ENCODE measurements at places on chromosomes 1 and 21. TPM values are rescaled to one million over a fixed set of nuclear protein-coding genes. Genes with fewer than 3 reads are reported as not detected.

DNA sequence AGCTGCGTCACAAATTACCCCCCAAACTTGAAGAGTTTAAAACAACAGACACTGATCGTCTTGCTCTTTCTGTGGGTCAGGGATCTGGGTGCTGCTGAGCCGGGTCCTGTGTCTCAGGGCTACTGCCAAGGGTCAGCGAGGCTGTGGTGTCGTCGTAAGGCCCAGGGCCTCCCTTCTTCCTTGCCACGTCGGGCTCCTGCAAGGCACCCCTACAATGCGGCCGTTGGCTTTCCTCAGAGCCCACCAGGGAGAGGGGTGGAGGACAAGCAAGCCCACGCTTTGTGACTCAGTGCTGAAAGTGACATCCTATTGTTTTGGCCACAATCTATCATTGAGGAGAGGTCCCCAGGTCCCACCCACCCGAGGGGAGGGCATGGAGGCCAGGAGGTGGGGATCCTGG, 7.7 kb upstream of the FBLIM1 start:
- no peaks in the 10 kb centered on the region for H3K36me3 ChIP-seq
- no peak overlapping the region for H3K4me3 ChIP-seq
- no peaks in the 10 kb centered on the region for H3K27me3 ChIP-seq
- H3K4me1 ChIP-seq, result peaks cover 16% of the 10 kb centered on the region
- DNase-seq, result no peak
- H3K27ac ChIP-seq, result no peak overlapping the region

DNA sequence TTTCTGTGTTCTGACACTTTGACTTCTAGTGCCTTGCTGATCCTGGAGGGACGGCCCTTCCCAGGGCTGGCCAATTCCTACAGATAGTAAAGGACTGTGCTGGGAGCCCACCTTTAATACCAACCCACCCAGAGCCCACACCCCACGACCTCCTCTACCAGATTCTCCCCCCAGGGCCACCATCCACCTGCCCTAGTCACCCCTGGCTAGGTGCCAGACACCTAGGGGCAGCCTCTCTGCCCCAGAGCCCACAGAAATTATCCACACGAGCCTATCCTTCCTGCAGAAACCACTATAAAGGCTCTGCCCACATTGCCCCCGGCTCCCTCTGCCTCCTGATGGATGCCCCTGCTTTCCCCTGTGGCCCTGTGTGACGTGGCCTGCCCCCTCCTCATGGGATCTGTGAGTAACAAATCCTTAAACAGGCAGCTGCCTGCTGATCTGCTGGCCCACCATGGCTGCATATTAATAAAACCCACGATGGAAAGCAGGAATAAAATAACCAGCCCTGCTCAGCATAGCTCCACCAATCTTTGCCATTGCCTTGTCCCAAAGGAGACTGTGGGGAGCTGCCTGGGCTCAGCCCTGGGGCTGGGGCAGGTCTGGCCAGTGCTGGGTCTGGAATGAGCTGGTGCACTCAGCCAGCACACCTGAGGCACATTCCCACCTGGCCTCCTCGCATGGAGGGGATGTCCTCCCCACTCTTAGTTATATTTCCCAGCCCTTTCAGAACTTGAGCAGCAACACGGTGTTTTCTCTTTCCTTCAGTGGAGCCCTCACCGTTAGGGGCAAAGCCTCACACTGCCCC, 488.5 kb downstream of the NPHP4 start:
- no peaks in the 10 kb centered on the region for H3K4me1 ChIP-seq
- DNase-seq, result peak; percentile 43
- H3K27me3 ChIP-seq, result peaks cover 22% of the 10 kb centered on the region
- H3K27ac ChIP-seq, result no peak overlapping the region

DNA sequence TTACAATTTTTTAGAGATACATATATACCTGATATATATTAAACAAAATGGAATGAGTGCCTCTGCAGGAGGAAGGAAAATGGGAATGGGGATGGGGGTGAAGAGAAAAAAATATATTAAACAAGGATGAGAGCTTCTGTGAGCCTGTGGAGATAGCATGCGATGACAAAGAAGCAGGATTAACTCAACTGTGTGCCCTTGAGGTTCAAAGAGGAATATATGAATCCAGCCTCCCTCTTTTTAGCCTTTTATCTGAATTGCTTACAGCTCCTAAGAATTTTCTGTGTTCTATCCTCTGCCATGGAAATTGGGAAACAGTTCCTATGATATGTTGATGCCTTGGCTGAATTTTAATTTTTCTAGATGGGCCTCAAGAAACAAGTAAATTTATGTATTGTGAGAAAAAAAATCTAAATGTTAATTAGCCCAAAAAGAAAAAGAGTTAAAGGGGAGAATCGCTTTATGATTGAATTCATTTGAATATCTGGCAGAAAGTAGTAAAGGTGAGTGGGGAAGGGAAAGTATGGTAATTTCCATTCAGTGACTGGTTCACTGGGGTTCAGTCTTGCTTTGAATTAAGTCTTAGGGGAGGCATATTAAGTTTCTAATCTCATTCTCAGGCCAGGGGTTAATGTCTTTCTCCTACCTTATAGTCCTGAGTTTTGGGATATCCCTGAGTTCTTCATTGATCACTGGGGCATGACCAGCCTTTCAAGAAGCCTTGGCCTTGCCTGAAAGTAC, 106.3 kb upstream of the HMCN1 start:
- no peak overlapping the region for H3K27ac ChIP-seq
- no peaks in the 10 kb centered on the region for H3K4me1 ChIP-seq
- no peaks in the 10 kb centered on the region for H3K27me3 ChIP-seq
- H3K4me3 ChIP-seq, result no peak overlapping the region

DNA sequence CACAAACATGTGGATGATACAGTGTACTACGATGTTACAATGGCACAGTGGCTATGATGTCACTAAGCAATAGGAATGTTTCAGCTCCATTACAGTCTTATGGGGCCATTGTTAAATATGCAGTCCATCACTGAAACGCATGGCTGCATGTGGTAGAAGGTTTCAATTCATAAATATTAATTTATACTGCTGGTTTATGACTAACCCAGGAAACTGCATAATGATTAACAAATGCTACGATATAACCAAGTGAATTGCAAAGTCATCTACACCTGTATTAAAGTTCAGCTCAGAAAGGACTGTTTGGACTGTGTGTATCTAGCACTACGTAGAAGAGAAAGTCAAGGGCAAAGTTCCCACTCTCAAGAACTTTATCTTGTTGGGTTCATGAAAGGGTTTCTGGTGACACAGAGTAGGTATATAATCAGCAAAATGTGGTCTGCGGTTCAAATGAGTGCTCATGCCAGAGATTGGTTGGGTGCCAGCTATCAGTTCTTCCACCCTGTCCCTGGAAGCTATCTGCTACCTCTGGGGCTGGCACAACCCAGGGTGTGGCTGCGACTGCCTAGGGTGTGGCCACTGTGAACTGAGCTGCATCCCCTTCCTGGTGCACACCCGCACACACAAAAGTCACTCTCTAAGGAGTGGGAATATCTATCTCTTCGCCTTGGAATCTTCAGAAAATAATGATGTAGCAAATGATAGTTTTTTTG, 14.8 kb downstream of the MGST3 start:
- no peak for DNase-seq
- H3K4me3 ChIP-seq, result no peak overlapping the region
- no peaks in the 10 kb centered on the region for H3K27me3 ChIP-seq
- H3K27ac ChIP-seq, result no peak overlapping the region
- H3K36me3 ChIP-seq, result peaks cover 14% of the 10 kb centered on the region

DNA sequence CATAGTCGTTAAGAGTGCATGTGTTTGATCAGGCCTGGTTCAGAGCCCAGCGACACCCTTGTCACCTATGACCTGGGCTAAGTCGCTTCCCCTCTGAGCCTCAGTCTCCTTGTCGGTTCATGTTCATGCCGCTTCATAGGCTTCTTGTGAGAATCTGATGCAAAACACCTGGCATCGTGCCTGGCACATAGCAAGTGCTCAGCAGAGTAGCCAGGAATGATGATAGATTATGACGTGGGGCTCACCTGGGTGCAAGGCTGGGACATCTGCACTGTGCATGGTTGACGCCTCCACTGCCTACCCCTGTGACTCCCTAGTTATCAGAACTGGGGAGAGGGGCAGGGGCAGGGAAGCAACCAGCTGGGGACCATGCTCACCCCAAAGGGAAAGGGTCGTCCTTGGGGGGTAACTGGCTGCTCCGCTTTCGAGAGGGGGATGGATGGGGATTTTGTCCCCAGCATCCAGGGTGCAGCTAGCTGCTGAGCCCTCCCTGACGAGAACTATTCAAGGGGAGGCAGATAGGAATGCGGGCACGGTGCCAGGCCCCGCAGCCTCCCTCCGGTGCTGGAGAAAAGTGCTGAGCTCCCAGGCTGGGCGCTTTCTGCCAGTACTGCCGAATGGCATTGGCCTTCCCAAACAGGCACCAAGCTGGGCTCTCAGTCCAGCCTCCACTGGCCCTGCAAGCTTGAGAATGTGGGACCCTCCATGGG, 9.3 kb downstream of the EFHD2 start:
- peaks cover 48% of the 10 kb centered on the region for H3K4me1 ChIP-seq
- H3K4me3 ChIP-seq, result no peak overlapping the region
- H3K27me3 ChIP-seq, result no peaks in the 10 kb centered on the region

DNA sequence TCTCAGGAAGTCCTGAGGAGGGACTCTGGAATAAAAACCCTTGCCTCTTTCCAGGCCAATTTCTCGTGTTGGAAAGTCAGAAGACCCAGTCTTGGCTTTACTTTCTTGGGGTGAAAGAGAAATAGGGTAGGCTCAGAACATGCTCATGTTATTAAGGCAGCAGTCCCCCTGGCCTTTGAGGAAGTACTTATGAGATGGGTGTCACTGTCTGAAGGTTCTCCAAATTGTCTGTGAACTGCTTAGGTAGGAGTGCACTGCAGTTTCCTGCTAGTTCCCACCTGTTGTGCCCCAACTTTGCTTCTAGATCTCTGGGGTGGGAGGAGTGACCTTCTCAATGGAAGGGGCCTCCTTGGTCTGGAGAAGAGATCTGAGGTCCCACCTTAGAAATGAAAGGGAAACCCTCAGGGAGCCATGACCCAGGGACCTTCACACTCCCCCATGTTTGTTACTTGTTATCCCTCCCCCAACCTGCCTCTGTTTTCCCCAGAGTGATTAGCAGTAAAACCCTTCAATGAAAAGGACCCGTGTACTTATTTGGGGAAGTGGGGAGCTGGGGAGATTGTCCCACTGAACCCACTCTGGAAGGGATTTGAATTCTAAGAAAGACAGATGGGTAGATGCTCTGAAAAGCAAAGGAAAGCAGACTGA, 5.7 kb downstream of the ZNF691 start:
- peaks cover 9% of the 10 kb centered on the region for H3K4me1 ChIP-seq
- DNase-seq, result no peak
- no peak overlapping the region for H3K27ac ChIP-seq
- H3K36me3 ChIP-seq, result peaks cover 21% of the 10 kb centered on the region

DNA sequence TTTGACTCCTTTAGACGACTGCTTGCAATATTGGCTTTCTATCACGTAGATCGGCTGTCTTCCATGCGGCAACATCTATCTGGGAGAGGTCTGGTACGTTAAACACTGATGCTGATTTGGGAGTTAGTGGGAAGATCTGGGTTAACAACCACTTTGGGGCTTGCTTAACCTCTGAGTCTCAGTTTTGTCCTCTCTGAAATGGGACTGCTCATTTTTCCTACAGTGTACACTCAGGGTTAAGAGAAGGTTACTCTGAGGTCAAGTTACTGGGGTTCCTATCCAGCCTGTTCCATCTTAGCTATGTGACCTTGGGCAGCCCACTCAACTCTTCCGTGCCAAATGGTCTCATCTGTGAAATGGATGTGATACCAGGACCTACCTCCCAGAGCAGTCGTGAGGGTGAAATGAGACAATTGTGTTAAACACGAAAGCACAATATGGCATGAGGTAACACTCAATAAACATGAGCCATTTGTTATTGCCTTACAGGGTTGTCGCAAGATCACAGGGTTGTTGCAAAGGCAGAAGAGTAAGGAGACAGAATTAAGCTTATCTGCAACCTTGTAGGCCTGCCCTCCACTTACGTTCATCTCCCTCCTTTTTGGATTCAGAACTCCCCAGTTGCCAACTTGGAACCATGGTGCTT, 5.6 kb downstream of the ABCA4 start:
- no peak overlapping the region for H3K4me3 ChIP-seq
- no peaks in the 10 kb centered on the region for H3K27me3 ChIP-seq
- no peaks in the 10 kb centered on the region for H3K36me3 ChIP-seq
- no peaks in the 10 kb centered on the region for H3K4me1 ChIP-seq
- H3K27ac ChIP-seq, result no peak overlapping the region

Gene LY9
- total RNA-seq, result 3.3 TPM

Data from upper lobe of right lung (tissue), 1 donor.